KG1 (cell line): ENCODE measurements at places on chromosomes 2 and 18.

- DNase-seq: no peak
Observed at GRCh38 chr18:2303517-2304238, 267.6 kb downstream of the METTL4 start.

DNA sequence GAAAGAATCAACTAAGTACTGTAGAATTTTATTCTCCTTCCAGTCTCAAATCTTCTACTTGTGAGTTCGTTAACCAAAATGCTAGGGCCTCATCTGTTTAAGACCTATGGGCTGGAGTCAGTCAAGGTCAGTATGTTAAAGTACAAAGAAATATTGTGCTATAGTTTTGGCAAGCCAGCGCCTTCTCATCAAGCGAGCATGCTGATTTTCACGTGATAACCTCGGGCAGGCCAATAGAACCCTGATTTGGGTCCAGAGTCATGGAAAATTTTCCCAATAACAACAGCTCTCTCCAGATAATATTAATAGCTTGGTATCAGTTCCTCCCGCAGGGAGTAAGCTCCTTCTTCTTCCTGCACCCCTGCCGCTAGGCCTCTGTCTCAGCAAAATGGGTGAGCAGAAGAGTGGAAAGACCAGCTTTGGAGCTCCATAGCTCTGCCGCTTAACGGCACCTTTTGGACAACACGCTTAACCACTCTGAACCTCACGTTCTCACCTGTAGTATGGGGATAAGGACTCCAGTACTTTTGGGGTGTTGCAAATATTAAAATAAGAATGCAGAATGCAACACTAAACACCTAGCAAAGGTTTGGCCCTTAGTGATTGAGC is 11.7 kb downstream of the CABLES1 start:
- DNase-seq: no peak

- DNase-seq: no peak
Observed at GRCh38 chr2:98127229-98127989, 40.4 kb downstream of the VWA3B start.

DNA sequence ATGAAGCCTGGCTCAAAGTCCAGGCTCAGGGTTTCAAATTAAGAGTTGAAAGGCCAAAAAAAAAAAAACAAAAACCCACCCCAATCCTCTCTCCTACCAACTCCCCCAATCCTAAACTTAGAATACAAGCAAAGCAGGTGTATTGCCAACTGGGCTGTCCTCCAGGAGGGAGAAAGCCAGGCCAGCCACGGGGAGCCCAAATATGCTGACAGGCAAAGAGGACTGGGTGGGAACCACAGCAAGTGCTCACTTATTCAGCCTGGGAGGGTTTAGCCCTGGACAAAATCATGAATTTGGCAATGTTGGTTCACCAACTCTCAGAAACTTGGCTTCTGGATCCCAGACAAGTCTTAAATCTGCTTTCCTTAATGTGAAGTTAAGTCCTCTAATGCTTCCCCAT is 36.5 kb downstream of the GKN2 start:
- no peak for DNase-seq

DNA sequence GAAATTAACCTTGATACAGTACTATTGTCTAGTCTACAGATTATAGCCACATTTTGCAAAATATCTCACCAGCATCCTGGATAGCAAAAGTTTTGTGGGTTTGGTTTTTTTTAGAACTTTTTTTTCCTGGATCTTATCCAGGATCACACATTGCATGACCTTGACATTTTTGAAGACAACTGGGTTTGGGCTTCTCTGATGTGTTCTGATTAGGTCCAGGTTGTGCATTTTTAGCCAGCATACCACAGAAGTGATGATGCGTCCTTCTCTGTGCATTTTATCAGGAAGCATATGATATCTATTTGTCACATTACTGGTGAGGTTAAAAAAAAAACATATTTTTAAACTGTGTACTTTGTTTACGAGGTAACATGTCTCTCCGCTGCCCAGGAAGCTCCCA is 221.0 kb upstream of the OSR1 start:
- no peak for DNase-seq

- no peak for DNase-seq
Observed at GRCh38 chr18:42745931-42746330, 369.6 kb downstream of the RIT2 start.

DNA sequence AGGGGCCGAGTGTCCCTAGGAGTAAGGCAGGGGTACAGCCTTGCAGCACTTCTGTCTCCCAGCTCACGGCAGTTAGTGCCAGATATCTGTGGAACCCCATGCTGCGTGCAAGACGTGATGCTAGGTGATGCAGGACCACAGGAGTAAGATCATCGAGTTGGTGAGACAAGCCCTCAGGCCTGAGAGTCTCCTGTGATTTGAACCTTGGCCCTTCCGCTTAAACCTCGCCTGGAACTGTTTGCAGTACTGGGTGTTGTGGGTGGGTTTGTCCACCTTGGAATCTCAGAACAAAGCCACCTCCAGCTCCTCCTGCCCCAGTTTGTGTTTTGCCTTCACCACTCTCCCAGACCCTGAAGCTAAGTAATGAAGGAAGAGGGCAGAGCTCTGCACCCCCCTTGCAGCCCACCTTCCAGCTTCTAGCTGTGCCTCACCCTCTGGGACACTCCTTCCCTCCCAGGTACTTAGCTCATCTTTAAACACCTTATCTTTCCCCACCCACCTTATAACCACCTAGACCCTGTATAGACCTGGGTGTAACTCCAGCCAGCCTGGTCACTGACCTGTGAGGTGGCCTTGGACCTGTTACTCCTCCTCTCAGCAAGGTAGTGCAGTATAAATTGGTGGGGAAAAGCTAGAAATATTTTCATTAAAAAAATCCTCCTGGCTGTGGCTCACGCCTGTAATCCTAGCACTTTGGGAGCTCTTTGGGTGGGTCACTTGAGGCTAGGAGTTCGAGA is 6.6 kb downstream of the CNNM4 start:
- DNase-seq: no peak

DNA sequence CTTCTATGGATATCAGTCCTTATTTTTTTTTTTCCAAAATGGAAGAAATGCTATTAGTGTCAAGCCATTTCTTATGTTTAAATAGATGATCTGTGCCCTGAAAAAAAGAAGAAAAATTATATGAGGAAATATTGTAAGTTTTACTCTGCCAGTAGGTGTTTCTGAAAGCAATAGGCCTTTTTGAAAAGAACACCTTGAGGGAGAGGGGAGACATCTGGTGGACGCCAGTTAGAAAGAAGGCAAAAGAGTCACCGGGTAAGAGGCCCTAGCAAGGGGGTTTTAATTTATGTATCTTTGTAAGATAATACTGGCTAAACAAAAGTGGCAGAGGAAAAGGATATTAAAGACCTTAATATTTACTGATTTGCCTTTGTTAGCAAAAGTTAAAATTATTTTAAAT is 56.1 kb downstream of the DYNAP start:
- peak; percentile 3 for DNase-seq

DNA sequence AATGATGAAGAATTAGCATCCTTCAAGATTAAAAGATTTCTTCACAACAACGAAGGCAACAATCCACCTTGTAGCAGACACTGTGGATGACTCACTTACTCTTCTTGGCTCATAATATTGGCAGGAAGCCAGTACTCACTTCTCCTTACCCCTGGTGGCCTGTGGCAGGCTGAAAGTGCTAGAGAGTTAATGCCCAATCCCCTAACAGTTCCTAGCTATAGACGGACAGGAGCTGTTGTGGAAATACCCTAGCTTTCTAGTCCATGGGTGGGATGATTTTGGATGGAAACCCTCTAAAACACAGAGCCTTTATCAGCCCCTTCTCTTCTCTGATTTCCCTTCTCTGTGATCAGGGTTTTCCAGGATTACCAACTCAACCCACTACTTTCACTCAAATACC is 128.6 kb upstream of the NYAP2 start:
- DNase-seq: peak; percentile 24

DNA sequence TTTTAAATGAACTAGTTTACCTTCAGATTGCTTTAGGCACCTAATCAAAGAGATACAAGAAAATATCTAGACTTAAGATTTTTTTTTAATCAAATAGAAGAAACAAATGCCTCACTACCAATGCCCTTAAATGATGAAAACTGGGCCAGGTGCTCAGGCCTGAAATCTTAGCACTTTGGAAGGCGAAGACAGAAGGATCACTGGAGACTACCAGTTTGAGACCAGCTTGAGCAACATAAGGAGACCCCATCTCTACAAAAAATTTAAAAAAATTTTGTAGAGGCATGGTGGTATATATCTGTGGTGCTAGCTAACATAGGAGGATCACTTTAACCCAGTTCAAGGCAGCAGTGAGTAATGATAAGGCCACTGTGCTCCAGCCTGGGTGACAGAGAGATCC is 675.1 kb downstream of the NRXN1 start:
- no peak for DNase-seq

- no peak for DNase-seq
Observed at GRCh38 chr2:176383836-176384442, 114.7 kb downstream of the MTX2 start.

DNA sequence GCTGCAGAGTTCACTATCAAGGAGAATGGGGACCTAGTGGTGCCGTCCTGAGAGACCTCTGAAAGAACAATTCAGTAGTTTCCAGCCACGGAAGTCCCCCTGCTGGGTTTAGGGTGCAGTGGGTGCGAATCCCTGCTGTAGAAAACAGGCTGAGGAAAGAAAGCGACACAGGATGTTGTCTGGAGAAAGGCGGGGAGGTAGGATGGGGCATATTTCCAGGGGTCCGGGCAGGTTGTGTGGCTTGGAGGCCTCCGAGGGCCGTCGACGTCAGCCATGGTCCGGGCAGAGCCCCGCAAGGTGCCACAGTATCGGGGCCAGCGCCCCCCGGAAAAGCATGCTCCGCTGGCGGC is 807 bp upstream of the CREB1 start:
- DNase-seq: no peak

DNA sequence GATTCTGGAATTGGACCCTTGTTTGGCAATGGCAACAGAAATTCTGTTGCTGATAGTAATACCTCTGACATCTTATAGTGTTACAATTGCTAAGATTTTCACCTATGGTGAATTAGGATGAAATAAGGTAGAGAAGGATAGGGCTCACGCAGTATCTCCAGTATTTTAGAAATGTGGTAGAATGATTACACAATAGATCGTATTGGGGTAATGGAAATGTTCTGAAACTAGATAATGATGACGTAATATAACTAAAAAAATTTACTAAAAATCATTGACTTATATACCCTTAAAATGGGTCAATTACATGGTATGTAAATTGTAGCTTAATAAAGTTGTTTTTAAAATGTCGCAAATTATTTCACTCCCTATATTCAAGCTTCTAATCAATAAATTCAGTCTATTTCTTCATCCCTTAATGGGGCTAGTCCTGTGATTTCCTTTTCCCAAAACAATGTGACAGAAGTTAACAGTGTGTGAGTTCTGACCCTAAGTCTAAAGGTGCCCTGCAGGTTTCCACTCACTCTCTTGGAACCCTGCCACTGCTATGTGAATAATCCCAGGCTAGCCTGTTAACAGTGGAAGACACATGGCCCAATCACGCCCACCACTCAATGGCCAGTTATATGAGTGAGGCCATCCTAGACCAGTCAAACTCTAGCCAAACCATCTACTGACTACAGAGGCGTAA is 31.2 kb downstream of the USP37 start:
- no peak for DNase-seq

DNA sequence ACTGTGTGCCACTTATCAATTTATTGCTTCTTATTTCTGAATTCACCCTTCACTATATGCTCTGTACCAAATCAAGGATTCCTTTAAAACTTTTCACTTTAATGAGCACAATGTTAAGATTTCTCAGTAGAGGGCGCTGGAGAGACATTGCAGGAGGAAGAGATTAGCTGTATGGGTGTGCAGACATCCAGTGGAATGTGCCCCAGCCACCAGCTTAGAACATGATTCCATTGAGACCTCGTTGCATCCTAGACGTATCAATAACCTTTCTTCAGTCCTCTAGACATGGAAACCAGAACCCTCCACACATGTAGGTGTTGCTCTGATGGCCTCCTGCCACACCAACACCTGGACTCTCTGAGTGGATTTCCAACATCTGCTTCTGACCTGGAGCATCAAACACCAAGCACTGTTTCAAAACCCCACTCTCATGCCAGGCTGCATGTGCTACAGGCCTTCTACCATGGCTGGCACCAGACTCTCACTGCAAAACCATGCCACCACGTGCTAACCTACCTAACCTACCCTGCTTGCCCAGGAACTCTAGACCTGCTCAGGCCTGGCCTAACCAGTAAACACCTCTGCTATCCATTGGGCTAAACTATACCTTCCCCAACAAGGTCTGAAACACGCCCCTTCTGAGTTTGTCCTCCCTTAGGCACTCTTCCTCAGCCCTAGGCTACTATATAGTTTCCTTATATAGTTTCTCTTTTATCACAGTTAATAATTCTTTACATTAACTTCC is 633.2 kb upstream of the PKDCC start:
- no peak for DNase-seq

- DNase-seq: no peak
Observed at GRCh38 chr2:197324801-197325200, 14.2 kb upstream of the ANKRD44 start.

- no peak for DNase-seq
Observed at GRCh38 chr2:56455642-56456041, 271.9 kb downstream of the CCDC85A start.

- no peak for DNase-seq
Observed at GRCh38 chr2:131104487-131105155, 515 bp upstream of the PLEKHB2 start.

- no peak for DNase-seq
Observed at GRCh38 chr2:225041851-225042799, at the start of gene DOCK10. Gene DOCK10 (minus strand): TSS chr2:225042468. CDS start chr2:225042374, 94 bp downstream.

- DNase-seq: no peak
Observed at GRCh38 chr2:58131191-58132011, 84.8 kb downstream of the VRK2 start.

GRCh38 chr18:53864770-53865169 is 359.7 kb downstream of the MBD2 start:
- no peak for DNase-seq

GRCh38 chr2:195319548-195320412 is 337.2 kb upstream of the SLC39A10 start:
- no peak for DNase-seq

DNA sequence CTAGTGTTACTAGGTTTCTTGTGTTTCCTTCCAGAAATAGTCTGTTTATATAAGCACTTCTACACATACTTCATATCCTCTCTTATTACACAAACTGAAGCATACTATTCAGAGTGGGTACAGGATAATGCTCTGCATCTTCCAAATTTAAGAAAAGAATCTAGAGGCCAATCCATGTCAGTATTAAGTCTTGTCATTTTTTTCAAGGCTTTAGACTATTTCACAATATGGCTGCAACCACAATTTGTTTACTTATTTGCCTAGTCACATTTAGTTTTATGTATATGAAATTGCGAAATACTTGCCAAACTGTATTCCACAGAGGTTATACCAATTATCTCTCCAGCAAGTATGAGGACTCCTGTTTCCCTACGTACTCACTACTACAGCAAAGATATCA is 27.9 kb downstream of the IWS1 start:
- no peak for DNase-seq

DNA sequence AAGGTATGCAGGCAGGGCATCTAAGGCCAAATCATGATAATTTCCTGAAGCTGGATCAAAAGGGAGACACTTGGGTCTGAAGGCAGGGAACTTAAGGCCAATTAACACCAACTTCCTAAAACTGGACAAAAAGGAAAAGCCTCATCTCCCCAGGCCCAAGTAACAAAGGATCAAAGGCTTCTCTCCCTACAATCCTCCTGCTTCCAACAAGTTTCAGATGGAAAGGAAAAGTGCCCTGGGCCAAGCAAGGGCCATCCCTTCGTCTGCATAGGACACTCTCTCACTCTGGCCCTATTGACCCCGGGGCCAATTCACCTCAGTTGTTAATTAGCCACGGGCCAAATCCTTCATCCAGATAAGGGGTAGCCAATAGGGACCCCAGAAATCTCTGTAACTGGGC is 1335.8 kb upstream of the CDH2 start:
- no peak for DNase-seq

GRCh38 chr2:57490741-57491140 is 555.9 kb upstream of the VRK2 start:
- no peak for DNase-seq
